GM23248 (cell line): ENCODE measurements at places on chromosomes 5 and 9.
A peak's percentile ranks its signal among the peaks of the same experiment; 100 is the strongest.

GRCh38 chr5:159511570-159511969 lies 181.3 kb upstream of the IL12B start:
- DNase-seq, result peak; percentile 61

- no peak for DNase-seq
These were observed 201.5 kb upstream of the MVB12B start for GRCh38 chr9:126125177-126125576.

GRCh38 chr9:121182989-121183388 lies 18.7 kb downstream of the RAB14 start:
- no peak for DNase-seq

DNA sequence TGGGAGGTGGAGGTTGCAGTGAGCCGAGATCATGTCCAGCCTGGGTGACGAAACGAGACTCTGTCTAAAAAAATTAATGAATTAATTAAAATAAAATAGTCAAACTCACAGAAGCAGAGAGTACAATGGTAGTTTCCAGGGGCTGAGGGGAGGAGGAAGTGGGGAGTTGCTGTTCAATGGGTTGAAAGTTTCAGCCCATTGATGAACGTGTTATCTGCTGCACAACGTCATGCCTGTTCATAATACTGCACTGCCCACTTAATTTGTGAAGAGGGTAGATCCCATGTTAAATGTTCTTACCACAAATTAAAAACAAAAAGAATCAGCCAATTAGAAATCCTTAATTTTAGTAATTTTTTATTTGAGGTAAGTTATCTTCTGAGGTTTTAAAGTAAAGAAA lies 16.4 kb upstream of the RUFY1 start:
- DNase-seq, result no peak

DNA sequence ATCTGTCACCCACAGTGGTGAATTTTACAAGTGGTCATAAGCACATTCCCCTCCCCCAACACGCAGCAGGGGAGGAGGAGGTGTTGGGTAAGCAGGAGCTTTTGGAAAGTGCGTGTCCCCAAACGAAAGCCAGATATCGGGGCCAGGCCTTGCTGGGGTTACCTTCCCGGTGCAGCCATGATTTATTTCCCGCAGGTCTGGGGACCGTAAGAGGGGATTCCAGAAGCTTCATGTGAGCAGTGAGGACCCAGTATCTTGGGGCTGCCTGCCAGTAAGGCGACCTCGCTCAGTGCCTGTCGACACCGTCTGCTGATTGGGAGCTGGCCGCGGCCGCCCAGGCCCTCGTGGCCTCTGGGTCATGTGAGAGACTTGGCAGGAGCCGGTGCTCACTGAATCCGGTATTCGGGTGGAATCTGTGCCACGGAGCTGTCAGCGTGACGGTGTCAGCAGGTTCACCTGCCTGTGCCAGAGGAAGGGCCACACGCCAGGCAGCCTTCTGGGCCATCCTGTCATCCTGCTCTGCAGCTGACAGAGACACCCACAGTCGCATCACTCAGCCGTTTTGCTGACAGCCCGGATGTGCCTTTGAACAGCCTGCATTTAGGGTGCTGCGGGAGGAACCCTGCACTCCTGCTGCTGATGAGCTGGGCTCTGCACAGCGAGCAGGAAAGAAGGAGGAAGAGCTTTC lies 37.3 kb downstream of the SEC61B start:
- peak; percentile 54 for DNase-seq

- no peak for DNase-seq
These were observed 13.5 kb upstream of the TSSK1B start for GRCh38 chr5:113448252-113448651.

DNA sequence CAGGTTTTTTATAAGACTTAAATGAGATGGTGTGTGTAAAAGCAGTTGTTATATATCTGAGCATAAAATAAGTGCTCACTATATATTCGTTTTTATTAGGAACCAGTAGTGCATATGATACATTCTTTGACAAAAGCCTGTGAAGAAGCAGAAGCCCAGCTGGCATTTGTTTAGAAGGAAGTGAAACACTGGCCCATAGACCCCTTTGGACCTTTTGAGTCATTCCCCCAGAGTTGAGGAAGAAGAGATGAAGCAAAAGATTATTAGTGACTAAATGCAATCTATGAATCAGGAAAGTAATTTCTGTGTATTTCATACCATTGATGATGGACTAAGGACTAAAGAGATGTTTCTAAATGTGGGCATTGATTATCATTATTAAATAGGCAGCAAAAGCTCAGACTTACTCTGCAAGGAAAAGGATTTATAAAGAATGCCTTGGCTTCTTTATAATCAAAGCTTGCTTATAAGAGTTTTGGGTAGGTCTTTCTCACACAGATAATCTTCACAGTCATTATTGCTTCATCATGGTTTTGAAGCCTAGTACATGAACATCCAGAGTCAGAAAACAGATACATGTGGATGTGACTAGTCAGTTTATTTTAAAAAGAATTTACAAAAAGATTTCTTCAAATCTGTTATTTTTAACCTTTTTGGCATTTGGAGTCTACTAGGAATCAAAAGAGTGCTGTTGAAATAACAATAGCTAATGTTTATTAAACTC lies 16.9 kb upstream of the FER start:
- no peak for DNase-seq

DNA sequence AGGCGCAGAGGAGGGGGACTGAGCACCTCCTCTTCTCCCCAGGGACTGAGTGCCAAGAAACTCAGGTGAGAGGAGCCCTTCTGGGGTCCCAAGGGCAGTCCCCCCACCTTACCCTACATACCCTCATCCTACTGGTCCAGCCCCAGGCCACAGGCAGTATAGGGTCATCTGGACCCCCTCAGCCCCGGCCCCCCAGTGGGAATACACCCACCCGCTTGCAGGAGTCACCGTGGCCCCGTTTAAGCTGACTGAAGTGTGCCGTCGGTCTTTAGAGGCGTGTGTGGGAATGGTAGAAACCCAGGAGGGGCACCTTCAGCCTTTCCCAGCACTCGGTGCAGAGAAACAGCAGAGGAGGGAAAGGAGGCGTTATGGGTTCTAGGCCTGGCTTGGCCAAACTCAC lies 30.8 kb downstream of the COL15A1 start:
- no peak for DNase-seq

DNA sequence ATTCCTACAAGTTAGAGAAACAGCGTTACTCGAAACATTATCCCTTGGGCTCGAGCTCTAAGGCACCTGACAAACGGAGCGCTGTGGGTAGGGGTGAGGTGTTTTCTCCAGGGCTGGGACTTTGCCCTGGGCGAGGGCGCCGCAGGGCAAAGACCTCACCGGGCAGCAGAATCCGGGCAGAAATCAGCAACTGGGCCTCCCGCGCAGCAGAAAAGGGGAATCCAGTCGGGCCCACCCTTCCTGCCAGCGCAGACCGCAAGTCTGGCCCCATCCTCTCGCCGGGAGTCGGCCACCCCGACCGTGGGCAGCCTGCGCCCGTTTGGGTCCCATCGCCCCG lies 430 bp upstream of the MSH3 start:
- DNase-seq, result peak; percentile 15

- peak; percentile 67 for DNase-seq
These were observed 316.6 kb downstream of the AGTPBP1 start for GRCh38 chr9:85425153-85425611.

- no peak for DNase-seq
These were observed 276.0 kb upstream of the MVB12B start for GRCh38 chr9:126050605-126050990.

- no peak for DNase-seq
These were observed 129.7 kb downstream of the YIPF5 start for GRCh38 chr5:144040615-144041305.

DNA sequence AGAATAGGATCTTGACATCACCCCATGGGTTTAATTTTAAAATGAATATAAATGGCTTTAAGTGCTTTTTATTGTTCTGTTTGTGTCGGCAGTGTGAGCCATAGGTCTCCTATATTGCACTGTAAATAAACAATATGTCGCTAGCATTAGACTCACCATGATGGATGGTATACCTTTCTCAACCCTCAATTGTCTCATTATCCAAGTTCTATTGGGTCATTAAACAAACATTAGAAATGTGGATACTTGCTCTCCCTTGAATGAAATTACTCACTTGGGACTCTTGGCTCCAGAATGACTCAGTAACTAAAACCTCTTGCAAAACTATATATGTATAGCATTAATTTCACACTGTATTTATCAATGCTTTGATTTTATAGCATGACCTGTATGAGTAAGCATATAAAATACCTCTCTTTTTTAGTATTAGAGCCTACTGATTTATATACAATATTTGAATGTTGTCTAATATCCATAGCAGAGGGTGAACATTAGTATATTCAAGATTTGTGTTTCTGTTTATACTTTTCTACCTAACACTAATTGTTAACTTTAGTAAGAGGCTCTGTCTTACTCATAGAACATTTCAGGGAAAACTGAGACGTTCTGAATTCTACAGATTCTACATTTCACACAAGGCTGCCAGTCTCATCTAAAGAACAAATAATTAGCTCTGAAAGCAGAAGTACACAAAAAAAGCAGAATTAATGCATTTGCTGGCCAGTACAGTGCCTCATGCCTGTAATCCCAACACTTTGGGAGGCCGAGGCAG lies 303.8 kb upstream of the PRR16 start:
- DNase-seq, result peak; percentile 86

GRCh38 chr5:73061593-73061992 lies 58.8 kb upstream of the TMEM171 start:
- peak; percentile 5 for DNase-seq

DNA sequence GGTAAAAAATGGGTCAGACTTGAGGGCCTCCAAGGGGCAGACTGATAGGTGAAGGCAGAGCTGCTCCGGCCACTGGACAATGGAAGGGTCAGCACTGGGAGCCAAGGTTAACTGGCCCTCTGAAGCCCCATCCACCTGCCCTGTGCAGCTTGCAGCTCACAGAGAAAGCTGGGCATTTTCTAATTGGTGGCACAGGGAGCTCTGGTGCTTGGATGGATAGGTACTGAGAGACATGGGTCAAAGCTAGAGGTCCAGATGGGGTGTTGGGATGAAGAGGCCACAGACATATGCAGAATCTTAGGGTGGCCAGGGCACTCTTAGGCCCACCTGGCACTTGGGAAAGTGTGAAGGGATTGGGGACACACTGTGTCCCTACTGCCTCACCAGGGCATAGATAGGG lies 29.5 kb upstream of the SARDH start:
- DNase-seq, result no peak

GRCh38 chr5:103464835-103465484 lies 97.6 kb downstream of the NUDT12 start:
- DNase-seq, result no peak

- no peak for DNase-seq
These were observed 479.0 kb downstream of the CYLC2 start for GRCh38 chr9:103474156-103474555.

DNA sequence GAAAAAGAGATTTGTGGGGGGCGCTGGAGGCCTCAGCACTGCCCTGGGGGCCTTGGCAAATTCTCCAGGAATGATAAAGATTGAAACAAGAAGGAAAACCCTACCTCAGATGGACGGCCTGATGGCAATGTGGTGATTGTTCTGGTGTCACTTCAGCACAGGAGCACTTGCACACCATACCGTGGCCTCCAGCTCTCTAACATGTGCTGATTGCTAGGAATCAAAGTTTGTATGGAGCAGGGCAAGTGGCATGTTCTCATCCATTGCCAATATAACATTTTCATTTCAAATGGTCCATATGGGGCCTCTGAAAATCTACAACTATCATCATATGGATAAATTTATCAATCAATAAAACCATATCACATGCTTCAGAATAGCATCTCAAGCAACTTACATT lies 253.0 kb downstream of the DEPDC1B start:
- DNase-seq, result no peak

DNA sequence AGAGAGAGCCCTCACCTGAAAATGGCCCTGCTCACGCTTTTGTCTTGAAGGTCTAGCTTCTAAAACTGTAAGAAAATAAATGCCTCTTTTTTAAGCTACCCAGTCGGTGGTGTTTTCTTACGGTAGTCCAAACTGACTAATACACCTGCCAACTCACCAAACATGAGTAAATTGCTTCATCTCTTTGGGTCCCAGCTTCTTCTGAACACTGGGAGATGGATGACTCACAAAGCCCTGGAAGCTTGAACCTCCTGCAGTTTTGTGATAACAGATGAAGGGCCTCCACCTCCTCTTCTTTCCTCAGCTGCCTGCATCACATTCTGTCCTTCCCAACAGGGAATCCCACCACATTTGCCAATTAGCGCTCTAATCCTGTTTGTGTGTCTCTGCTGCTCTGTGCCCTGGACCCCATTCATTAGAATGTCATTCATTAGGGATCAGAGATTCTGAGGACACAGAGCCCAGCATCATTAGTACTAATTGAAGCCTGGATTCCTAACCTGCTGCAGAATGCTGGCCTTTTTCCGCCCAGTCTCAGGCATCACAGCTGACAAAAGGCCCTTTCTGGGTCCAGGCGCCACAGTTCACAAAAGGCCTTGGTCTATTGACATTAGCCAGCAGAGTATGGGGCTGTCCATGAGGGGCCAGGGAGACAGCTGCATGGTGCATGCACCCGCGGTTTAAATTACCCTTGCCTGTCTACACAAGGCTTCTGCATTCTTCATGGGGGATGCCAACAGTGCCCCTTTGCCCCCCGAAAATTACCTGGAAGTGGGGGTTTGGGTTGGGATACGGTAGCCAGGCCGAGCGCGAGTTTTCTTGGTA lies 349.3 kb downstream of the SEMA5A start:
- peak; percentile 78 for DNase-seq

DNA sequence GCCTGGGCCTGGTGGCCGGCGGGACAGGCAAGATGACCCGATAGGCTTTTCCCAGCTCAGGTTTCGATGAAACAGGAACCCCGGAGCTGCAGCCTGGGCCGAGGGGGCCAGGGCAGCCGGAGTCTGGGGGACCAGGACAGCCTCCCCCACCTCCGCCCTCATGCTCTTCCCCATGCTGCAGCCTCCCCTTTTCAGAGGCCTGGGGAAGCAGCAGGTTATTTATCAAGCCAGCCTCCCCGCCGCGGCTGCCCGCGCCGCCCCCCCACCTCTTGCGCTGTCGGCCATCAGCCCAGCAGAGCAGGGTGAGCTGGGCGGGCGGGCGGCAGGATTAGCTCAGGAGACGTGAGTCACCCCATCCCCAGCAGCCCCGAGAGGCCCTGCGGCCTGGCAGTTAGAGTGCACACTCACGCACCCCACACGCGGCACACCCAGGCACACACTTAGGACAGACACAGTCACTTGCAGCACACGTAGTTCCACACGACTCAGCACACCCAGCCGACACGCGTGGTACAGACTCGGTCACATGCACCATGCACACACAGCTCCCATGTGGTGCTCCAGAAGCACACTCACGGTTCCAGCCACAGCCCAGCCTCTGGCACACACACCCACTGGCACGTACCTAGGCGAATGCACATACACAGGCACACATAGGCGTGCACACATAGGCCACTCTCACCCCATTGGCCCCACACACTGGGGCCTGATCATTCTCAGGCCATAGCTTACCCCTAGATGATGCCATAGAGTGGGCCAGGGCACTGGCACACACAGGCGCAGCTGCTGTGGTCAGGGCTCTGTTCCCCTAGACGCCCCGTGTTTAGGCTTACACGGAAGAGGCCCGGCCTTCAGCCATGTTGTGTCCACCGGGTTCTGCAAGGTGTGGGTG lies 13.0 kb downstream of the CXXC5 start:
- peak; percentile 99 for DNase-seq

DNA sequence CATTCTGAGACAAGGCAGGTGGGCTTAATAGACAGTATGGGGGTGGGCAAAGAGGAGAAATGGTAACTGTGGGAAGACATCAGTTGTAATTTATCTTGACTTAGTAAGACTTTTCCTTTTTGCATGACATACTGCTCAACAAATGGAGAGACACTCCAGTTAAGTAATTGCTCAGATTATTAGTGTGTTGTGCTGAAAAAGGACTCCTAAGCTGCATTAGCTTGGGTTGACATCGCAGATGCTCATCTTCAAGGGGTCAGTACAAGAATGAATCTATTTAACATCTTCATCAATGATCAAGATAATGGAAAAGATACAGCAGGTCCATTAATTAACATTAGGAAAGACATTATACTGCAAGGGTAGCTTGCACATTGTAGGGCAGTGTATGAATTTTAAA lies 181.1 kb upstream of the ELAVL2 start:
- no peak for DNase-seq
